ENCODE measurements at places on chromosomes 2 and 18.
A peak's percentile ranks its signal among the peaks of the same experiment; 100 is the strongest.

DNA sequence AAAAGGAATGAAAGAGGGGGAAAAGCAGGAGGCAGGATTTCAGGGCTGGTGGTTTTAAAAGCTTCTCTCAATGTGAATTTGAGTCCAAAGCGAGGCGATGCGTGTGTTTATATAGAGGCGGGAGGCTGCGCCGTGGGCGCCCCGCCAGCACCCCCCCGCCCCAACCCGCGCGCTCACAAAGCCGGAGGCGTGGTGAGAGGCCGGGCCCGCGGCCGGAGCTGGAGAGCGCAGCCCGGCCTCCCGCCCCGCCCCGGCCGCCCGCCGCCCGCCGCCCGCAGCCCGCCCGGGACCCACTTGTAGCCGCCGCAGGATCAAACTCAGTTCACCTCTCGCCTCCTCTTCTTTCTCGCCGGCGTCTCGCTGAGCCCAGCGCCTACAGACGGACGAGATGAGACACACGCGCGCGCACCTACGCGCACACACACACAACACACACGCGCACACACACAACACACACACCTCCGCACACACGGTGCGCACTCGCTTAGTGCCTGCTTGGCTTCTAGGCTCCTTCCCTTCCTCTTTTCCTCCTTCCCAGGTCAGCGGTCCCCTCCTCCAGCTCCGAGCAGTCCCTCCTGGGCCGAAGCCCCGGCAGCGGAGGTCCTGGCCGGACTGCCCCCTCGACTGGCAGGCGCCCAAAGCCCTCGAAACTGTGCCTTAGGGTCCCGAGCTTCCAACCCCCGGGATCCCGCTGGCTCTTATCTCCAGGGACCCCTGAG lies 1.3 kb upstream of the CYP26B1 start:
- DNase-seq: peak; percentile 15

- no peak for DNase-seq
Measured at GRCh38 chr2:166167449-166167848, 39.6 kb upstream of the SCN1A start.

DNA sequence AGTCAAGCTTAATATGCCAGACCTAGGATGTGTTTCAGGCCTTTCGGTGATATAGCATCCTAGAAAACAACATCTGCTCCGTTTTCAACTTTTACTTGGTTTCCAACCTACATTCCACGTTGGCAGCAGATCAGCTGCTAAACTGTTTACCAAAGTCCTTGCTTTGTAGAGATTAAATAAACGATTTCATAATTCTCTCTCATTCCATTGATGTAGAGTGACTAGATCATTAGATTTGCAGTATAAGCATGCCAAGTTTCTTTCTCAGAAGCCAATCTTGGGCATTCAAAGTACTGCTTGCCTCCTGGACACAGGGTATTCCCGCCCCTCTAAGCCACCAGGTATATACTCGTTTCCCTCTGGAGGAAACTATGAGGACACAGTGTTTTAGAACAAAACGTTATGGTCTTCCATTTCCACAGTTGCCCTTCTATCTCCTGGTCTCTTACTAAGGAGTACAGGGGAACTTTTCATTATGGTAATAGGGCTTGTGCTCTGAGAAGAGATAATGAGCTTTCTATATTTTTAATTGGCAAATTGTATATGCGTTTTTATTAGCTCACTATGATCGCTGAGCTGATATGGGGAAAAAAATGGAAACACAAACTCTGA lies 10.5 kb upstream of the INSIG2 start:
- DNase-seq: no peak

DNA sequence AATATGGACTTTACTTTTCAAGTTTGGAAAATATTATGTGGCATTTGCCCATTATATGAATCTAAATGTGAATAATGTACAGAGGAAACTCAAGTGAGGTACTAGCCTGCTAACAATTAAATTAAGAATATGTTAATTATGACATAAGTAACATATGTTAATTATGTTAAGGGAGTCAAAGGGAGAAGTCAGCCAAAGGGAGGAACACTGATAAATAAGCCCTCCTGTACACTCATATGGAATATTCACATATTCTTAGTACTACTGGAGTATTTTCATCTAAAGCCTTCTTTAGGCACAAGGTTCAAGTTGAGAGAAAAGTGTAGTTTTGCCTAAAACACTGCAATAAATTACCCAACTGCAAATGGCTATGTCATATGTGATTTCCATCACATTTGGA lies 30.1 kb downstream of the ITGB6 start:
- no peak for DNase-seq

DNA sequence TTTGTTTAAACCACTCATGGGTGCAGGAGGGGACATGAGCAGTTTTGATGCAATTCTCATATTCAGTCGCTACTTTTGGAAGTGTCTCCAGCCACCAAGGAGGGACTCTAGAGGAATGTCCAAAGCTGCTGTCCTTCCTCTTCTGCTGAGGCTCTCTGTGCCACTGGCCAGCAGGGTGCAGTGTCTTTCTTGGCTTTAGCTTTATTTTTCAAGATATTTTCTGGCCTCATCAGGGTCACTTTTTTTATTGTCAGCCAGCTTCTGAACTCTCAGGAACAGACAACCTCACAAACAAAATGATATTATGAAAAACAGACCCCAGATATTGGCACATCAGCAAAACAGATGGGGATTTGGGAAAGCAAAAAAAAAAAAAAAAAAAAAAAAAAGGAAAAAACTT lies 289.3 kb upstream of the ZSWIM2 start:
- DNase-seq: no peak

DNA sequence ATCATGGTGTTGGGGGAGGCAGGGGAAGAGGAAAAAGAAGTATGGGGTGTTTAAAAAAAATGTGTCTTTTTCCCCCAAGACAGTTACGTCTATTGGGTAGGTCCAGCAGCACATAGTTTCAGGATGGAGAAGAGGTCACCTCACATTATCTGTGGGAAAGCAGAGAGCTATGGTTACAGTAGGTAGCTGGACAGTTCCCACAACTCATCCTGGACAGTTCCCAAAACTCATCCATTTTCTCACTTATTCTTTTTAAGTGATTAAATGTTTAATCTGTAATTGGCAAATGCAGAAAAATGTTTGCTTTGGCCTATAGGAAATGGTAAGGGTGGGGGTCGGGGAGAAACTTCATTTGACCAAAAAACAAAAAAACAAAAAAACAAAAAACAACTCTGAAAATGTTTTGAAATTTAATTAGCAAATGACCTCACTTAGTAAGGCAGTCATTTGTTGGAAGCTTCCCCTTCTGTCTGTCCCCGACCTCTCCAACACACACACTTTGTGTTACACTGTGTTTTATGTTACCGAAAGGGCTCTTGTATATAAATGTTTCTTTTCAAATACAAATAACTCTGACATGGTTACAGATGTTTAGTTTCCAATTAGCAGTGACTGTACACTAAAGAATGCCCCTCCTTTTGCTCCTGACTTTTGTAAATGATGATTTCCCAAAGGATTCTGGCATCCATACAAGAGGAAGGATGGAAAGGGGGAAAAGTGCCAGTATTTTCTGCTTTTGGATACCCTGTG lies 173.3 kb upstream of the ZFP36L2 start:
- DNase-seq: no peak

DNA sequence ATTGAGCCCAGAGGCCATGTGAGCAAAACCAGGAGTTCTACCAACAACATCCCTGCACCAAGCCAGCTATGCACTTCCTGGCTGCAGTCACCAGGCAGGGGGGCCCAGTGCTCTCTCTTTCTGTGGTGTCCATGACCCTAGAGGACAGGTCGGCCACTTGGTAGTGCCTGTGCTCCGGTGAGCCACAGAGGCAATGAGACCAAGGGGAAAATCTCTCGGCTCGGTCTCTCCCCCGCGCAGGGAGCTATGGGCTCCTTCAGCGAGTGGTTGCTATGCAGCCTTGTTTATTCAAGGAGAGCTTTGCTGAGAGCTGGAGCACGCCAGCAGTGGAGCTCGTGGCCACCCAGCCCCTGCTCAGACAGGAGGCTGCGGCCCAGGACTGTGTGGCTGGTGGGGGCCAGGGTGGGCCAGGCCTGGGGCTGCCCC lies at the start of gene TOGARAM2:
TSS of gene TOGARAM2 (plus strand) at position 283 of the 426 bp plus-strand sequence. CDS start 13,537 bp downstream, outside the sequence.
- peak; percentile 35 for DNase-seq

- no peak for DNase-seq
Measured at GRCh38 chr18:50709193-50709592, 110.6 kb downstream of the MRO start.

- peak; percentile 98 for DNase-seq
Measured at GRCh38 chr2:178450524-178450773, 526 bp downstream of the PRKRA start.

DNA sequence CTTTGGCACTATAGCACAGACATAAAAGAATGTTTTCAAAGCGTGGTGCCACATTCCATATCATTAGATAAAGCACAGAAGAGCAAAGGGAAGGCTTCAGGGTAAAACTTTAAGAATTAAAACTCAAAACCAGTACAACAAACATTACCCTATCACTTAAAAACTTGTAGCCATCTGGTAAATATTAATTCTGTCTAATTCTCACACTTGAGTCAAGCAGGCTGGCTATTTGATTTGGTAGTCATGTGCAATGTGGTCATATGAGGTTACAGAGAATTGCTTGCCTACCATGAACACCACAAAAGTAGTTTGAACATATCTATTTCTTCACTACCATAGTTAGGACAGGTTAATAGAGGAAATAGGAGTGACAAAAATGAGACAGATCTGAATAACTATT lies 244.9 kb downstream of the IRS1 start:
- DNase-seq: no peak

GRCh38 chr18:8696749-8697211 lies 8.6 kb upstream of the MTCL1 start:
- DNase-seq: peak; percentile 70

GRCh38 chr18:45316127-45316526 lies 299.1 kb upstream of the SLC14A2 start:
- DNase-seq: no peak

DNA sequence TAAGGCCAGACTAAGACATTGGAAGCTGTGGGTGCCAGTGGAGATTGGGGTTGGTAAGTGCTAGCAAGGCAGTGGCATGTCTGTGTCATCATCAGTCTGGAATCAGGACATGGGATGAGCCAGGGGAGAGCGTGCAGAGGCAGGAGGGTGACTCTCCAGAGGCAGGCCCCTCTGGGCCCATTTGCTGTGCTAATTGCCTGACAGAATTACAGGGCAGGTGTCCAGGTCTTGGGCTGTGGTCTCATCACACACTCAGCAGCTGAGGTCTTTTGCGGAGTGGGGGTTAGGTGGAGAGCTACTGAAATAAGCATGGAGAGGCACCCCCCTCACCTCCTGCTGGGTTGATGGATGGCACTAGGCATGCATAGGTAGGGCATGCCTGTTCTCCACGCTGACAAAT lies 57.4 kb downstream of the CELF4 start:
- peak; percentile 93 for DNase-seq

DNA sequence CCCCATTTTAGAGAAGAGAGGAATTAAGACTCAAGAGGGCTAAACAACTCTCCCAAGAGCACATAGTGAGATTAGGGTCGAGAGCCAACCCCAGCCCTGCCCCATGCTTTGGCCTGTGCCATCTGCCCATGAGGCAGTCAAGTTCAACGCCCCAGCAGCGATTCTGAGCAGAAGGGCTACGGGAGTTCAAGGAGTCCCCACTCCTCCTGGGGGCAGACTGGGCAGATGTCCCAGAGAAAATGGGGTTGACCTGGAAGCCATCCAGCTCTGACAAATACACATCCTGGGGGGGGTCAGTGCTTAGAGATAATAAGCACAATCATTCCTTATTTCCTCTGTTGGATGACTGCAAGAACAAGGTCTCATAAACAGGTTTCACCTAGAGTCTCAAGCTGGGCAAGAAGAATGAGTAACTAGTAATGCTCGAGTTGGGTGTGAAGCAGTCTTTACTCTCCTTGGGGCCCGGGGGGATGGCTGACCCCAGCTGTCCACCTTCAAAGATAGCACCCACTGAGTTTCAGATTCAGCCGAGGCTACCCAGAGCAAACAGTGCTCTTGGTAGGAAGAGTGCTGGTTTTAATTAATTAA lies 716.4 kb downstream of the RNF144A start:
- no peak for DNase-seq

- no peak for DNase-seq
Measured at GRCh38 chr2:39779341-39779851, 338 bp upstream of the THUMPD2 start.

DNA sequence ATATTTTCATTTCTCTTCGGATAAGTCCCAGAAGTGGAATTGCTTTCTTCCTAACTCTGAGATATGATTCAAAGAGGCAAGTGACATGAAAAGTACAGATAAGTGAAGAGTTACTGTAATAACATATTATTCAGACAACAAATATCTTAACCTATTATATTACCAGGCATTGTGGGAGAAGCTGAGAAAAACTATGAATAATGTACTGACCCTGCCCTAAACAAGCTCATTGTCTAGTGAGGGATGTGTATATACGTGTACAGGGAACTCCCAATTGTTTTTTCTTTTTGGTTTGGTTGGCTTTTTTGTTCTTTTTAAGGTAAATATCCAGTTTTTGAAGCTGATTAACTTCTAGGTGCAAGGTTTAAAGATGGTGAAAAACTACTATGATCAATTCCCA lies 26.5 kb downstream of the NCKAP1 start:
- DNase-seq: no peak

DNA sequence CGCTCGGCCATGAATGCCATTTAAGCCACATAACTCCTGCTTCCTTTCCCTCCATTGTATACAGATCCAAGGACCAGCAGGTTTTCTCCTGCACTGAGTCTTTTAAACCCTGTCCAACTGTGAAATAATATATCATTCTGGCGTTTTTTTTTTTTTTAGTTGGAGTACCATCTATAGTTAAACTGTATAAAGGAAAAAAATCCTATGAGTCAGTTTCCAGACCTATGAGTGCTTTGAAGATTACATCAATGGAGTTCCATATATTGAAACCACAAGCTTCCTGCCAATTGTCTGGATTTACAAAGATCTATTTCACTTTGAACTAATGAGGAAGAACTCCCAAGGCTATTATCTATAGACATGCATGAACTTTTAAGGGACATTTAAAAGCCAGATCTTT lies 2.4 kb upstream of the MALT1 start:
- peak; percentile 18 for DNase-seq

- no peak for DNase-seq
Measured at GRCh38 chr2:88950010-88950409, 258.5 kb downstream of the RPIA start.

- DNase-seq: peak; percentile 29
Measured at GRCh38 chr2:101109451-101110118, 41.6 kb downstream of the TBC1D8 start.

DNA sequence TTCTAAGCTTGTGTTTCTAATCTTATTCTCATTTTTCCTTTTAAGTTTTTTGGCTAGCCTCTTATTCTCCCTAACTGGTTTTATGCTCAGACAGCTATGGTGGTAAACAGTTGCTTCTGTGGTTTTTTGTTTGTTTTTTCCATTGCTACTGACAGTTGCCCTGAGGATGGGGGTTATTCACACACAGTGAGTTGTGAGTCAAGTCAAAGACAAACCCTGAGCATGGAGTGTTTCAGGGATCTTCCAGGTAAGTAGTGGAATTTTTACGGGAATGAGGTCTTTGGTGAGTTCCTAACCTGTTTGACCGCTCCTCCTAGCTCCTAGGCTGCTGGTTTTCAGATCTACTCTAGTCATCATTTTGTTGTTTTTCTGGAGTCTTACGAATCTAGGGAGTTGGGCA lies 162.8 kb downstream of the ZNF407 start:
- DNase-seq: no peak

- DNase-seq: peak; percentile 39
Measured at GRCh38 chr2:101112772-101113157, 38.4 kb downstream of the TBC1D8 start.

Measured in NCI-H510A treated with DMSO at 0.1 percent for 48 hours (cell line).